ENCODE measurements at places on chromosomes 11 and 22.

- no peak for DNase-seq
Observed at GRCh38 chr11:61621917-61622585, 41.2 kb upstream of the SYT7 start.

- peak; percentile 80 for DNase-seq
Observed at GRCh38 chr22:33811686-33812085, 108.6 kb downstream of the LARGE1 start.

- no peak for DNase-seq
Observed at GRCh38 chr11:4607096-4607495, 935 bp downstream of the TRIM68 start.

DNA sequence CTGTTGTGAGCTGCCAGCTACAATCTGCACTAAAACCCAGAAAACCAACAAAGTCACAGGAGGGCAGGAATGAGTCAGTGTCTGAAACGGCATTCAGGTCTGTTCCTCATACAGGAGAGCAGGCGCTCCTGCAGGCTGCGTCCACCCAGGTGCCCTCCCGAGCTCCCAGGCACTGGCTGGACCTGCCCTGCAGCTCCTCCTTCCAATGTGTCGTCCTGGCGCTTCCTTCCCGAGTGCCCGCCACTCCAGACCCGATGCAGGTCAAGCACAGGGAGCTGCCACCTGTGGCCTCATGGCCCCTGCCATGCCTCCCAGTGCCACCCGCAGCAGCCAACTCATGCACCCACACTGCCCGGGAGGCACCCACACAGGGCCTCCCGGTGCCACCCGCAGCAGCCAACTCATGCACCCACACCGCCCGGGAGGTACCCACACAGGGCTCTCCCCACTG, 12.0 kb downstream of the BRD1 start:
- DNase-seq = no peak

- DNase-seq = no peak
Observed at GRCh38 chr11:133946541-133947318, 10.0 kb downstream of the IGSF9B start.

- peak; percentile 5 for DNase-seq
Observed at GRCh38 chr11:81907996-81908395, 825.7 kb downstream of the FAM181B start.

- no peak for DNase-seq
Observed at GRCh38 chr22:29055192-29055830, 6.3 kb downstream of the C22orf31 start.

DNA sequence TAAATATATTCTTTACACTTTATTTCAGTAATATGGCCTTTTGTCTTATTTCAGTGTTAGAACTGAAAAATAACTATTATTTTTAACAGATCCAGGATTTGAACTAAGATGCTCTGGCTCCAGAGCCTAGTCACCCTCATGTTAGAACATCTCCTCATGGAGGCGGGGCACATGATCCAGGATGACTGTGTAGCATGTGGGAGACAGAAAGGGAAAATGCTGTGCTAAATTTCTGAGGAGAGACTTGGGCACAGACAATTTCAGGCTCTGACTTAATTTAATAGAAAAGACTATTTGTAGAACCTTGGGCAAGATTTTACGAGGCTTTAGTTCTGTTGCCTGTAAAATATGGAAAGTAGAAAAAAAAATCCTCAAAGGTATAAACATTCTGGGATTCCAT, 24.1 kb downstream of the CTSC start:
- no peak for DNase-seq

- DNase-seq = peak; percentile 24
Observed at GRCh38 chr11:47020793-47021526, 84.4 kb downstream of the CSTPP1 start.

- no peak for DNase-seq
Observed at GRCh38 chr11:108237058-108237481, 14.2 kb downstream of the ATM start.

- peak; percentile 93 for DNase-seq
Observed at GRCh38 chr22:27088026-27088425, 430.6 kb downstream of the MIAT start.

- no peak for DNase-seq
Observed at GRCh38 chr11:80873310-80873999, 1432.6 kb upstream of the TENM4 start.

DNA sequence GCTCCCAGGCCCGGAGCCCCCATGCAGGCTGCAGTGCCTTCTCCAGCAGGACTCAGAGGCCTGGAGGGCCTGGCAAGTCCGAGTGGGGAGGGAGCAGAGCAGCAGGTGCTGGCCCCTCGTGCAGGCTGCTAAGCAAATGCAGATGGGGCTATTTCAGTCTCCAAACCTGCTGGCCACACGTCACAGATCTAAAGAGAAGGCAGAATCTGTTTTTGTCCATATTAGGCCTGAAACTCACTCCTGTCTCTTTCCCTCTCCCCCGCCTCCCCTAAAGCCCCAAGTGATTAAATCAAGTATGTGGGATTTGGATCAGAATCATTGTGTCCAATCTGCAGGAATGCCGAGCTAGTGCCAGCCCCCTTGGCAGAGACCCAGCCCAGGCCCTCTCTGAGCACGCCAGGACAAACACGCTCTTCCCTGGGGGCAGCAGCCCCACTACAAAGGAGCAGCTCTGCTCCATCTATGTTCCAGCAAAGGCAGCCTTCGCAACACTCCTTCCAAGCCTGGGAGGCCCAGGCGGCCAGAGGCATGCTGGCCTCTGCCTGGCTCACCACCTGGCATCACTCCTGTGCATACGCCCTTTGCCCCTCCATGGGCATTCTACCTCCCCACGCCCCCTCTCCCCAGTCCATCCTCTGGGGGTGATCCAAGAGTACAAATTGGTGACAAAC, 26.5 kb downstream of the RPL27A start:
- peak; percentile 99 for DNase-seq

DNA sequence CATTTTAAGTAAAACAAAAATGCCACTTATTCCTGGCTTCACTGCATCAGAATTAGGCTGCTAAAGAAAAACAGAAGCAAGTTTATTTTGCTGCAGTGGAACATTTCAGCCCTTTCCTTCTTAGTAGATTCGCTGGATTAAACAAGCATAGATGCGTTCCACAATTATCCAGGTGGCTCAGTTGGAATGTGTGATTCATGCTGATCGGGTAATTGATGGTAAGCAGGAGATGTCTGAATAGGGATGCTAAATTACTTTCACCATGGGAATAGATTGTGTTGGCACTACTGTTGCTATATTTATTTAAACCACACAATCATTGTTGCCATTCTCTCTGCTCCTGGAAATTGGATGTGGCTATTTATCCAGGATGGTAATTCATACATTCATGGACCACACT, 440.1 kb upstream of the DDI1 start:
- DNase-seq = no peak

GRCh38 chr11:19441752-19442553, 201.2 kb upstream of the E2F8 start:
- peak; percentile 75 for DNase-seq

GRCh38 chr11:114386545-114386944, 13.8 kb downstream of the C11orf71 start:
- peak; percentile 83 for DNase-seq

GRCh38 chr11:64088162-64089026, 52.7 kb downstream of the FLRT1 start:
- no peak for DNase-seq

DNA sequence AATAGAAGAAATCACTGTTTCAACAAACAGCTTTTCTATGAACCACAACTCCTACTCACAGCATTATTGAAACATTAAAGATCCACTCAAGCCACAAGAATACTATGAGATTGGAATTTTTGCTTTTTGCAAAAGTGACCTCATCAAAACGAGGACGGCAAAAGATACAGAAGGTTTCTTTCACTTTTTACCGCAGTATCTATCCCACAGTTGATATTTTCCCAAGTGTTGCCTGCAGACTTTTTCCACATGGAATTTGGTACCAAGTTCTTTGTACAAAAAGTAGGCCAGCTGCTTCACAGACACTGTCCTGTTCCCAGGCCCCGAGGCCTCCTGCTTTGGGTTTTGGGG, 204.0 kb downstream of the TBC1D22A start:
- DNase-seq = peak; percentile 32

DNA sequence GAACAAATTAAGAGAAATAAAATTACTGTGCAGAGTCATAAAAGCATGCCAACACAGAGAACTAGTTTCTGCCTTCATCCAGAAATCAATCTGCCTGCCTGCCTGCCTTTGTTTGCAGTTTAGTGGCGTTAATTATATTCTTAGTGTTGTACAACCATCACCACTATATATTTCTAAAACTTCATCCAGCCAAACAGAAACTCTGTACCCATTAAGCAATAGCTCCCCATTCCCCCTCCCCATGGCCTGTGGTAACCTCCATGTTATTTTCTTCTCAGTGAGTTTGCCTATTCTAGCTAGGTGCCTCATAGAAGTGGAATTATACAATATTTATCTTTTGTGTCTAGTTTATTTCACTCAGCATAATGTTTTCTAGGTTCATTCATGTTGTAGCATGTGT, 183.2 kb upstream of the TBCEL start:
- no peak for DNase-seq

DNA sequence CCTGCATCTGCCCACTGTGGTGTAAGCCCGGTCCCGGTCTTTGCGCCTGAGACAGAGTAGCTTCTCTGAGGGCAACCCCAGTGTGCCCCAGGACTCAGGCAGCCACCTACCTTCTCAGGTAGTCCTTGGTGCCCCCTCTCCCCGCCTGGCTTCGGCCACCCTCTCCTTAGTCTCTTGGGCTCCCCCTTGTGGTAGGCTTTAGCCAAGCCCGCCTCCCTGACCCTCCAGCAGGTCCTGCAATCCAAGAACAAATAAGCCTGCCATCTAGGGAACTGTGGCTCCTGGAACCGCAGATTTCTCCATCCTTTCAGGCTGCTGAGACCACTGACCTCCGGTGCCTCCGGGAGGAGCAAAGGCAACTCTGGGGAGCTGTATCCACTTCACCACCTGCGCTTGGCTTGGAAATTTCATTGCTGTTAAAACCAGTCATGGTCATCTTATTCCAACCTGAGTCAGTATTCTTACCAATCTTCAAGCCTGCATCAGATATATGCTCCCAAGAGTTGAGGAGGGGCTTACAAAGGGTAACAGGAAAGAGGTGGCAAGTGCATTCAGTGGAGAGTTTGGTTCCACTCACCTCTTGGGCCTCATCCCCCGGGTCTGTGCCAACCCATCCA, 52.8 kb upstream of the TENM4 start:
- DNase-seq = peak; percentile 57

- no peak for DNase-seq
Observed at GRCh38 chr11:2128511-2129307, 10.5 kb downstream of the IGF2 start.

DNA sequence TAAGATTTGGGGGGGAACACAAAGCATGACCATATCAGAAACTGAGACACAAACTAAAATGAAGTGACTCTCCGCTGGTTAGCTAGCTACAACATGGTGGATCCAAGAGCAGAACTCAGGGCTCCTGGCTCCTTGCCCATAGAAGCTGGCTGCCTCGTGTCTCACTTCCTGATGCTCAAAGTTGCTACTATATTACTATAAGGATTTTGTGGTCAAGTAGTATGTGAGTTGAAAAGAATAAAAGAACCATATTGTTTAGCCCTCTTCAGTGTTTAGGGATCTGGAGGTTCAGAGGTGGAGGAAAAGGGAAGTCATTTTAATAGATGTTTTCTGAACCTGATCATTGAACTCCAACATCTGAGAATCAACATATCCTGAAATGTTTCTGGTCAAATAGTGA, 16.9 kb upstream of the SIK2 start:
- DNase-seq = peak; percentile 72

DNA sequence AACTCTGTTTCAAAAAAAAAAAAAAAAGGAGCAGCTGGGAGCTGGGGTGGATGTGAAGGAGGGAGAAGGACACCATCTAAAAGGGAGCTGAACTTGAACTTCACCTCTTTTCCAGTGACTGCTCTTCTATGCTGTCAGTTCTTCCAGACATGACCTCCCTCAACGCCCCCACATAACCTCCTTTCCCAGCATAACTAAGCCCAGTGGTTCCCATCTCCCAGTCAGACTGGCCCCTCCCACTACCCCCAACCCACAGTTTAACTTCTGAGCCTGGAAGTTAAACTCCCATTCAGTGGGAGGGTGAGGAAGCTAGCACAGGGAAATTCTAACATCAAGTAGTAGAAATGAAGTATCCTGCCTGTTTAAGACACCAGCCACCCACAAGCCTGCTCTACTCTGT, 1.8 kb downstream of the ARHGAP1 start:
- DNase-seq = no peak

- DNase-seq = peak; percentile 49
Observed at GRCh38 chr11:40338739-40339138, 1120.7 kb downstream of the LRRC4C start.

DNA sequence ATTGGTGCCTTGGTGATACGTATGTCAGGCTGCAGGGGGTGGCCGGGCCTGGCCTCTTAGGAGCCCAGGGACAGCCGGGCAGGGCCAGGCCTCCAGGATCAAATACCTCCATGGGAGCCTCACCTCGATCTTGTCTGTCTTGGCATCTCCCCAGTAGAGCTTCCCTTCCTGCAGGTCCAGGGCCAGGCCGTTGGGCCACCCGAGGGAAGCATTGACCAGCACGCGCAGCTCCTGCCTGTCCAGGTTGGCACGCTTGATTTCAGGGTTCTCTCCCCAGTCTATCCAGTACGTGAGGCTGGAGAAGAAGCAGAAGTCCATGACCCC, 137.7 kb downstream of the CRYBB2 start:
- DNase-seq = no peak

- DNase-seq = no peak
Observed at GRCh38 chr22:45306139-45306538, 3.6 kb upstream of the FAM118A start.

DNA sequence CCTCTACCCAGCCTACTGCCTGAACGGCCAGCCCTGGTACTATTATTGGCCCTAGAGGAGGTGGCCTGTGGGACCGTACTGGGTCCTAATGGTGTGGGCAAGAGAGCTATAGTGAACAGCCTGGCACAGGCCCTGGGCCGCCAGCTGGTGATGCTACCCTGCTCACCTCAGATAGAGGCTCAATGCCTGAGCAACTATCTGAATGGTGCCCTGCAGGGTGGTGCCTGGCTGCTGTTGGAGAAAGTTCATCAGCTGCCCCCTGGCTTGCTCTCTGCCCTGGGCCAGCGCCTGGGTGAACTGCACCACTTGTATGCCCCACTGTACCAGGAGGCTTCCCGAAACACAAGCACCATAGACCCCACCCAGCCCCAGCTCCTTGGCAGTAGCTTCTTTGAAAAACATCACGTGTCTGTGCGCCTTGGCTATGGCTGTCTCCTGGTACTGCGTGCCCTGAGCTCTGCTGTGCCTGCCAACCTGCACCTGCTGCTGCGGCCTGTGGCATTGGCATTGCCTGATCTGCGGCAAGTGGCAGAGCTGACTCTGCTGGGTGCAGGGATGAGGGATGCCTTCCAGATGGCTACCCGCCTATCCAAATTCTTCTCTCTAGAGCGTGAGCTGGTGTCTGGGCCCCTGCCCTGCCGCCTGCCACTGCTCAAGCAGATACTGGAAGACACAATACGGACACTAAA, 49.0 kb downstream of the DNHD1 start:
- no peak for DNase-seq
